ENCODE measurements at places on chromosomes 6 and 20.

DNA sequence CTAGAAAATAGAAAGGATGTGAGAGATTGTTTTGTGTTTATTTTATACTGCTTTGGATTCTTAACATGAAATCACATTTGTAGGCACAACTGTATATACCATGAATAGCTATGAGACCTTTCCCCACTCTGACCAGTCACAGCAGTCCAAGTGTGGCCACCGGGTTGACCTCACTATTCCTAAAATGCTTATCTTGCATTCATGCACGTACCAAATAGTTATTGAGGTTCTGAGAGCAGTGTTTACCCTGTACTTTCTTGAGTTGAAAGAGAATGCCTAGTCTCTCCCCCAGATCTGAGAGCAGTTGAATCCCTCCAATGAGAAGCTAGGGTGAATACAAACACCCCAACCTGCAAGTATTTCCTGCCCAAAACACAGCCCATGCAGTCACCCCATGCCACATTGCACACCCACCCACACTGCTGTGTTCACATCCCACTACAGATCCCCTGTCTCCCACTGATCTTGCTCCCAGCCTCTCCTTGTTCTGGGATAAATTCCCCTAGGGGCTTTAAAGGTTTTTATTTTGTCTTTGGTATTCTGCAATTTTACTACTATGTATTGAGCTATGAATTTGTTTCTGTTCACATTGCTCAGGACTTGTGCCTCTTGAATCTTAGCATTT is 51.6 kb downstream of the GOPC start:
- no peak for DNase-seq

DNA sequence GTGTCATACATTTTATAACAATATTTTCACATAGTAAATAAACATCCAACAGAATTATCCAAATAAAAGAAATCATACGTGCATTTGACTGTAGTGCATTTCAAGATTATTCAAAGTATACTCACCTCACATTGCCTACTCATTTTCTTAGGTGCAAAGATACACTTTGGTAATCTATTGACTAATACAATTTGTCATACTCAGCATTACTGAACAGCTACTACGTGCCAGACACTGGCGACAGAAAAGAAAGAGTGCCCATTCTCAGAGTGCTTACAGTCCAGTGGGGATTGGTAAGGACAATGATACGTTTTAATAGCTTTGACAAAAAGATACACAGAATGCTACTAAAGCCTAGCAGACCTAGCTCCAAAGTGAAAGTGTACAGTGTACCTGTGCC is 42.0 kb downstream of the FBXL4 start:
- no peak for DNase-seq

- no peak for DNase-seq
Observed at GRCh38 chr6:83294676-83295075, 101.5 kb downstream of the RWDD2A start.

DNA sequence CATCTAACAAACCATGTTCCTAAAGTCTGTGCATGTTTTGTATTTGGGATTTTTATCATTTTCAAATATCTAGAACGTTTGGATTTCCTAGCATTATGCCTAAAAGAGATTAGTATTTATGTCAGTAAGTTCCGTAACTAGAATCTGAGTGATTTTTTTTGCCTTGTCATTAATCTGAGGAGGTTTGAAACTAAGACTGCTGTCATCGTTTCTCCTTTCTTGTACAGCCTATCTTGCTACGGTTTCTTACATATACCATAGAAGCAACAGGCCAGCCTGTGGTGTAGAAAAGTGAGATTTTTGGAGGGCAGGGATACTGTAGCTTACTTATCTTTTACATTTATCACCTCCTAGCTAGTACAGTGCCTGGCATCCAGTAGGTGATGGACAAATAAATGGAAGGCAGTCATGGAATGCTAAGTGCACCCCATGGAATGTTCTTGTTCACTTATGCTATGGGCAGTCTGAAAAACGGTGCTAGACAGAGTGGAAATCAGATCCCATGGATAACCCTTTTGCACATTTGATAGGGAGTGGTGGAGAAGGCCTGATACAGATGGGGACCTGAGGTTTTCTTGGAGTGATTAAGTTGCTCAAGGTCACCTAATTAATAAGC is 93.9 kb downstream of the ARID1B start:
- no peak for DNase-seq

DNA sequence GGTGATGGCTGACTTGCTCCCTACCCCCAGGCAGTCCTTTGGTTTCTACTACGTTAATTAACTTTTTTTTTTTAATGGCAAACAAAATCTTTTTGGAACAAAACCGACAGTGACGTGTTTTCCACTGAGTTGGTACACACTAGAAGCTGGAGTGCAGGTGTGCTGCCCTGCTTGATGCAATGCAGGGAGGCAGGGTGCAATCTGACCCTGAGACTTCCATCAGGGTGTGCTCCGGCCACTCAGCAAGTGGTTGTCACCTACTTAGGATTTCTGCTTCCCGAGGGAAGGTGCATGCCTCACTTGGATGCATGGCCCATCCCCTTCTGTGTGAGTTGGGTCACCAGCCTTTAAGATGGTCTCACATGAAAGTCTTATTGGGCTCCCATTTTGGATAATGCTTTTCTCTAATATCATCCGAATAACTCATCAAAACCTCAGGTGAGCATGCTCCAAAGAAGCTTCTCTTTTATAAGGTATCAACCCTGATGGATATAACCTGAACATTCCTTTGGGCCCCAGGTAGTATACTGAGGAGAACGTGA is 14.0 kb downstream of the RREB1 start:
- DNase-seq, result no peak

DNA sequence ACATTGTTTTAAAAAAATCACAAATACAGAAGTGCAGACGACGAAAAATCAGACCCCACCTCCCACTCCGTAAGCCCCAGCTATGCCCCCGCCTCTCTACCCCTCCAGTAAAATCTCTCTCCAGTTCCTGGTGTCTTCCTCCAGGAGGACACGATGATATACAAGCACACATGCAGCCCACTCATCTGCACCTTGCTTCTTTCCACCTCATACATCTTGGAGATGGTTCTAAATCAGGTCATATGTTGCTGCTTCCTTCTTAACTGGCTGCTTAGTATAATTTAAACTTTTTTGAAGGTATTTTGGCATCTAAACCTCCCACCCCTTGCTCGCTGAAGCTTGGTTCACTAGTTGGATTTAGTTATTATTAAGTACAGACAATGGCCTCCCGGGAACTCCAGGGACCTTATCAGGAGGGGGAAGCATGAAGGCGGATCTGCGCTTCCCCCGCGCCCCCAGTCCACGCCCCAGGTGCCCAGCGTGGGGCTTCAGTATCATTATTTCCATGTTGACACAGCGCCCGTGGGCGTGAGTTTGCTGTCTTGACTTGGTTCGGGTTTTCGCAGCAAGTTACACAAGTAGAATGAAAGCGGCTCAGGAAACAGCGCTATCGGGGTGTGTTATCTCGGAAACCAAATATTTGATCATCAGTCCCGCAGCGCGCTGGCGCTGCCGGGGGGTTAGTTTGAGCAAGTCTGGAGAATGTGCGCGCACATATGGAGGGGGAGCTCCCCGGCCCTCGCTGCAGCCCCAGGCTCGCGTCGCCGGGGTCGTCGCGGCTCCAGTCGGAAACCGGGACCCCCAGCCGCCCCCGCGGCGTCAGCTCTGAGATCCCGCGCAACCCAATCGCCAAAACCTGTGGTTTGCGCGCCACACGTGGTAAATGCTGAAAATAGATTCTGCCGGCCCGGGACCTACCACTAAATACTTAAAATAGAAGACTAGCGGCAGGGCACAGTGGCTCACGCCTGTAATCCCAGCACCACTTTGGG is 2.3 kb downstream of the BMP7 start:
- peak; percentile 49 for DNase-seq

GRCh38 chr6:169365567-169366257 is 112.1 kb upstream of the THBS2 start:
- peak; percentile 97 for DNase-seq

- no peak for DNase-seq
Observed at GRCh38 chr6:25961619-25962148, 918 bp upstream of the TRIM38 start.

DNA sequence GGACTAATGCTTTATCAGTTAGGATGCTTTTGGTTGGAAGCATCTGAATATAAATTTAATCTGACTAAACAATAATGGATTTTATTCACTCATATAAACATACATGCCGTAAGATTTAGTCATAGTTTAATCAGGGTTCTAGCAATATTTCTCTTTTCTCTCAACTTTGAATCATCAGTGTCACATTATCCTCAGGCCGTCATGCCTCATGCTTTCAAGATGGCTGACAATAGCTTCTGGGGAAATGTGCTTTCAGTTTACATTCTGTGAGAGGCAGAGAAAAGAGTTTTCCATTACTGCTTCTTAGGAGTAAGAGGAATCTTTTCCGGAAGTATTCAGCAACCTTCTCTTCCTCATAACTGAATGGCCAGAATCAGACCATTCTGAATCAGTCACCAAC is 162.2 kb downstream of the GJA1 start:
- DNase-seq, result no peak

DNA sequence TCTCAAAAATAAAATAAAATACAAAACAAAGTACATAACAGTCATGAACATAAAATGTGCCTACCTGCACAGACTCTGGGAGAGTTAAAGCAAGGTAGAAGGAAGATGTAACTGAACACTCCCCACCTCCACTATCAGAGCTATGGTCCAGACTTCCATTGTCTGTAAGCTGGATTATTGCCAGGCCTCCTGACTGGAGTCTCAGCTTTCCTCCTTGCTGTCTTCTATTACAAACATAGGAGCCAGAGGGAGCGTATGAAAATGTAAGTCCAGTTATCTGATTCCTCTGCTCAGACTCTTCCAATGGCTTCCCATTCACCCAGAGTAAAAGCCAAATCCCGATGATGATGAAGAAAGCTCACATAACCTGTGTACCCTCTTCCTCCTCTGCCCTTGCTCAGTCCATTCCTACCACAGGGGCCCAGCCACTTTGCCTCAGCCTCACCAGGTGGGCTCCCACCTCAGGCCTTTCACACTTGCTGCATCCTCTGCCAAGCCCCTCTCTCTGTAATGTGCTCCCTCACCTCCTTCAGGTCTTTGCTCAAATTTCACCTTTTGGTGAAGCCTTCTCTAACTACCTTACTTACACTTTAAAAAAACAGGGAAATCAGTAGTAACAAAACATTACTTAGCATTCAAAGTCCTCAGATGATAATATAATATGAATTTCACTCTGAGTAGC is 194.1 kb downstream of the RIMS1 start:
- peak; percentile 8 for DNase-seq

DNA sequence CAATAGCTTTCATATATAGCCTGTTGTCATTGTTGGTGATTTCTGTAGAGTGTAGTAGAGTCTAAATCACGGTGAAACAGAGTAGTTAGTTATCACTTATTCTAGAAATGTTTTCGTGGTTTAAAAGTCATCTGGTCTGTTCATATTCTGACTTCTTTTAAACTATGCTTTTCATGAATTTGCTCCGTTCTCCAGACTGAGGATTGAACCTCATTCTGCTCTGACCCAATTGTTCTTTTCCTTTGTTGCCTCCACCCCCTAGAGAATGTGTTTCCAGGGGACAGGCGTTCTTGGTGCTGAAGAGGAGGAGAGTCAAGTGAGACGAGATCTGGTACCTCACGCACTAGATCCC is 748 bp upstream of the ZNF292 start:
- no peak for DNase-seq

DNA sequence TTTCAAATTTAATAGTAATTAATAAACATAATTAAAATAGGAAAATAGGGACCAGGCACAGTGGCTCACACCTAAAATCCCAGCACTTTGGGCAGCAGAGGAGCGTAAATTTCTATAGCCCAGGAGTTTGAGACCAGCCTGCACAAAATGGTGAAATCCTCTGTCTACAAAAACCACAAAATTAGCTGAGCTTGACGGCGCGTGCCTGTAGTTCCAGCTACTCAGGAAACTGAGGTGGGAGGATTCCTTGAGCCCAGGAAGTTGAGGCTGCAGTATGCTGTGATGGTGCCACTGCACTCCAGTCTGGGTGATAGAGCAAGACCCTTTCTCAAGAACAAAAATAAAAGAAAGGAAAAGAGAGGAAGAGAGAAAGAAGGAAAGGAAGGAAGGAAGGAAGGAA is 1387.0 kb upstream of the ADGRB3 start:
- DNase-seq, result no peak

- no peak for DNase-seq
Observed at GRCh38 chr6:37712508-37712907, 14.8 kb upstream of the MDGA1 start.

All from NCI-H345 (cell line).